ENCODE measurements at places on chromosomes 2 and 18.

DNA sequence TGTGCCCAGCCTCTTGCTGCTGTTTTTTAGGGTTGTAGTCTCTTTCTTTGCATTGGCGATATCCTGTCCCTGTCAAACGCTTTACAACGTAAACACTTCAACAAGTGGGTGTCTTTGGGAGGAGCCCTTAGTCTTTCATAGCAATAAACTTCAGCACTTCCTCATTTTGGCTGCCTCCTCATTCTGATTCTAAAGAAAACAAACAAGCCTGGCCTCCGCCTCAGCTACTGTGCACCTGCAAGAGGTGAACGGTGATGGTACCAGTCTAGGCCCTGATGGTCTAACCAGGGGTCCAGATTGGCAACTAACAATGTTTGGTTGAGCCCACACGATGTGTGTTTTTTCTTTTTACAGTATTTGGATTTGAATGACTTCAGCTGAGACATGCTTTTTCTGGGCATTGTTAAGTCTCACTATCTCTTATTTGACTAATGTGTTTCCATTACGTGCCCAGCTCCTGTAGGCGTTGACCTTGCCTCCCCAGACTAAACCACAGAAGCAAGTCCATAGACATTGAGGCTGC lies 53.2 kb upstream of the CUL3 start:
- DNase-seq, result no peak

GRCh38 chr2:237603718-237604362 lies 13.3 kb upstream of the RAB17 start:
- no peak for DNase-seq

GRCh38 chr2:241947401-241947800 lies 77.9 kb downstream of the RTP5 start:
- no peak for DNase-seq

GRCh38 chr2:44205169-44205568 lies 36.5 kb downstream of the PPM1B start:
- no peak for DNase-seq

DNA sequence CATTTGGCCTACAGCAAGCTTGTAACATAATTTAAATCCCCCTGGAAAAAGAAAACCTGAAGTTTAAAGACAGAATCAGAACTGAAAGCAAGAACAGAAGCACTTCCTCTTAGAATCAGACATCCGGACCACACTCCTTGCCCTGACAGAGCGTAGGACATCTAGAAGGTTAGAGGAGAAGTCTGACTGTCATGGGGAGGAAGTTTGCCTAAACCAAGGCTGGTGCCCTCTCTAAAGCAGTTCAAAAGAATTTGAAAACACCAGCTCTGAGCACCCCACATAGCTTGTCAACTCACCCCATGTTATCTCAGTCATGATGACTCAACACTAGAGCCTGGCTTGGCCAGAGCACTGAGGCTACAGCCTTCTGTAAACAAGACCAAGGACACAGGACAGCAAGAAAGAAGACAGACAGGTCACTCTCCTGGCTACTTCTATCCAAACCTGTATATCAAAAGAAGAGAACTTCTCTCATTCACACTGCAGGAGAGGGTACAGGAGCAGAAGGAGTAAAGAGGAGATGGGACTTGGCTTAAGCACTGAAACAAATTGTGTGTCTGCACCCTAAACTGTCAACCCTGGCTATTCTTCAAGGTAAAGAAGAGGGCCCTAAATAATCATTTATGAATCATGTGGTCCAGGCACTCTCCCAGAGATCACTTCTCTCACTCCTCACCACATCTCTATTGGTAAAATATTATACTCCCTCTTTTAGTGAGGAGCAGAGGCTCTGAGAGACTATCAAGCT lies 198.6 kb downstream of the MEMO1 start:
- no peak for DNase-seq

- DNase-seq, result no peak
These were observed 254.8 kb downstream of the CYP26B1 start for GRCh38 chr2:71892896-71893295.

DNA sequence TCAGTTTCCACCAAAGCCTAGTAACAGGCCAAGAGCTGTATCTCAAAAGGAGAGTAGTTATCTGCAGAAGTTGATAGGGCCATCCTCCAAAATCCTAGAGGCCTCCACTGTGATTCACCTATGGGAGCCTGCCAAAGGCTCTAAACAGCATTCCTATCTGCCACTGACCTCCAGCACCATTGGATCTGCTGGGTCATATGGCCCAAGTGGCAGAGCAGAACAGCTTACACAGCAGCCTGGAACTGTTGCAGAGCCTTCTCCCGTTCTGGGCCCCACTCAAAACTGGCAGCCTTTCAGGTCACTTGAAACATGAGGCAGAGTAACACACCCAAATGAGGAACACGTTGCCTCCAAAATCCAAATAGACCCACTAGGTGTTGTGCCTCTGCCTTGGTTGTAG lies 345.2 kb upstream of the RND3 start:
- DNase-seq, result peak; percentile 5

DNA sequence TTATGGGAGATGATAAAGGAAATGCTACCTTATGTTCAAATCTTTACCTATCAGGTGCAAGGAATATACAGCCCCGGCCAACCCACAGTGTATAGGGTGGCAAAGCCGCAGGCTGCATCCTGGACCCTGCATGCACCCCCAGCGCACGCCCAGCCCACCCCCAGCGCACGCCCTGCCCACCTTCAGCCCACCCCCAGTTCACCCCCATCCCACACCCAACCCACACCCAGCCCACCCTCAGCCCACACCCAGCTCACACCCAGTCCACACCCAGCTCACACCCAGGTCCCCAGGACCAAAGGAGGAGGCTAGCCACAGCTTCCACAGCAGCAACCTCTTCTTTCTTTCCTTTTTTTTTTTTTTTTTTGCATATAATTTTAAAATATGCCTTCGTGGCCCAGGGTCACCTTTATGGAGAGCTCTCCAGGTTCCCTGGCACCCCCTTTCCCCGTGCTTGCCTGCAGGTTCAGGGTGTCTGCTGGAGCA lies 120.9 kb downstream of the PTGR3 start:
- DNase-seq, result no peak

DNA sequence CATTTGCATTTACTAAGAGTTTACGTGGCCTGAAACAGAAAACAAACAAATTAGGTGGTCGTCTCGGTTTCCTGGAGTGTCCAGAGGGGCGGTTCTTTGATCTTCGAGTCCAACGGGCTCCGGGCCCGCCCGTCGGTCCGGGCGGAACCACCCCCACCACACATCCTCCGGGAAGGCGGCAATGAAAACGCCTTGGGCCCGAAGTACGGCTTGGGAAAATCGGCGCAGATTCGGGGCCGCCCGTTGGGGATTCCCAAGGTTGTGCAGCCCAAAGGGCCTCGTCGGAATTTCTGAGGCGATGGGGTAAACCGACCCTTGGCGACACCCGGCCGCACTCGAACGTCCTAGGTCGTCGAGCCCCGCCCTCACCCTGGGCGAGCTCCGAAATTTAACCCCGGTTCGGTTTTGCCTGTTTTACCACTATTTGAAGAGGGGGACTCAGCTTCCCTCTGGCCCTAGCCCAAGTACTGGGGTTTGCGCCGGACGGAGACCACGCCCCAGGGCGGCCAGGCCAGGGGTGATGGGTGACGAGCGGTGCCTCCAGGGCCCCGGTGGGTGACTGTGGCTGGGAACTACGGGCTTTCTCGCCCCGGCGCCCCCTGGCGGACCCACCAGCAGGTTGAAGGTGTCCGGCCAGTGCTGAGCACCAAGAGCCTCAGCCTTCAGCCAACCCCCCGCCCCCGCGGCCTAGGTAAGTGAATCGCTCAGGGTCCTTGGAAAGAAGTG lies 1.9 kb upstream of the CFAP53 start:
- DNase-seq, result no peak

GRCh38 chr2:36748166-36748565 lies 51.7 kb downstream of the VIT start:
- DNase-seq, result no peak

DNA sequence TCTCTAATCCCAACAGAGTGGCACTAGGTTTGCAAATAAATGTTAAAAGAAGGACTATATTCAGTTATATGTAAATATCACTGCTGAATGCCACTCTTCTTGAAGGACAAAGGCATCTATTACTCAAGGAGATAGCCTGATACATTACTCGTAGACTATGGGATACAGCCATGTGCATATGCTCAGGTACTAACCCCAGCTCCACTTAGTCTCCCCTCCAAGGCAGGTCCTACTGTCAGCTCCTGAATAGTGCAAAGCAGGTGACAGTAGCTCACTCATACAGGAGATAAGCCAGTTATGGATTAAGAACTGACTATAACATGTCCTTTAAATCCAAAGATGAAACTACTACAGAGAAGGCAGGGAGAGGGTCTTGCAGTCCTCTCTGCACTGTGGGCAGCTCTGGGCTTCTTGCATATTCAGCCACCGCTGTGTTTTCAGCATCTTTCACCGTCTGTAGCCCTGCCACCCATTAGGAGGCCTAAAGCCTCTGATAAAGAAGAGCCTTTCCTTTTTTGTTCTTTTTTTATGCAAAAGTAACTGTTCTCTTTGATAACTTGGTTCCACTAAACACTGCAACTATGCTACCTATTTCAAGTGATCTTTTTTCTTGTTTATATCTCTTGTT lies 135.1 kb upstream of the EPB41L3 start:
- DNase-seq, result no peak

DNA sequence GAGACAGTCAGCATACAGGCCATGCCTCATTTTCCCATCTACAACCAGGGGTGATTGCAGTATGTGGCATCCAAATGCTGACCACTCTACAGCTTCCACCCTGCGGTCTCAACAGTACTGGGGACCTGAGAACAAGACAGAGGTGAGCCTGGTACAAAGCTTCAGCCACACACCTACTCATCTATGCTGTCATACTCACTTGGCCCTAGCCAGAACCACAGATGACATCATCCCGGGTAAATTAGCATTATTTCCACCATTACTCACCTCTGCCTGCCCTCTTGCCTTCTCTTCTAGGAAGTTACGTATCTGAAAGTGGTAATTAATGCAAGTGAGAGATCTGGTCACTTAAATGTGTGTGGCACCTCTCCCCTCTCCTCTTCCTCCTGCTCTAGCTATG lies 208.2 kb upstream of the ARL4C start:
- no peak for DNase-seq

DNA sequence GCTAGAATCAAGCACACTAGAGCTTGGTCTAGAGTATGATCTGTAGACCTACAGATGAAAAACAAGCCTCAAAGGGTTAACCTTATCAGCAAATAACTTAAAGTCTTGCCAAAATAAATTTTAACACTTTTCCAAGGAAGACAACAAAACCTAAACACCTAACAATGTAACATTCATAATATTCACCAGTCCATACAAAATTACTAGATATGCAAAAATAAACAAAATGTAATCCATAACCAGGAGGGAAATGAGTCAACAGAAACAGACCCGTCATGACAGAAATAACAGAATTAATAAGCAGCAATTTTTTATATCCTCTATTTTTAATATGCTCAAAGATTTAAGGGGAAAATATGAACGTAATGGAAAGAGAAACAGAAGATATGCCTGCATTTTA lies 36.1 kb downstream of the TRAK2 start:
- no peak for DNase-seq

- no peak for DNase-seq
These were observed 7.4 kb downstream of the TUBB6 start for GRCh38 chr18:12315490-12315889.

DNA sequence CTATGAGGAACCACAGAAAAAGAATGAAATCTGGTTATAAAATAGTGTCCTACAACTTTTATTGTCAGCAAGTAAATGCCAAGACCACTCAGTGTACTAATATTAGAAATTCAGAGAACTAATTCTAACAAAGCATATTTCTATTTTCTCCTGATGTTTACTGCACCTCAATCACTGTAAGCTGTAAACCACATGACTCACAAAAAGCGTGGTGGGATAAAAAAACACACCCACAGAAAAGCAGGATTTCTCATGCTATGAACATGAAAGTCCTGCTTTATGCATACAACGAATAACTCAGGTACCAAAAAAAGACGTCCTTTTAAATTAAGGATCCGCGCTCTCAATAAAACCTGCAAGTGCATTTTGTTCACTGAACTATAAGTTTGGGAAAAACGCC lies 797 bp downstream of the TXNL4A start:
- no peak for DNase-seq

- DNase-seq, result no peak
These were observed 45.9 kb upstream of the ASB1 start for GRCh38 chr2:238380785-238381184.

DNA sequence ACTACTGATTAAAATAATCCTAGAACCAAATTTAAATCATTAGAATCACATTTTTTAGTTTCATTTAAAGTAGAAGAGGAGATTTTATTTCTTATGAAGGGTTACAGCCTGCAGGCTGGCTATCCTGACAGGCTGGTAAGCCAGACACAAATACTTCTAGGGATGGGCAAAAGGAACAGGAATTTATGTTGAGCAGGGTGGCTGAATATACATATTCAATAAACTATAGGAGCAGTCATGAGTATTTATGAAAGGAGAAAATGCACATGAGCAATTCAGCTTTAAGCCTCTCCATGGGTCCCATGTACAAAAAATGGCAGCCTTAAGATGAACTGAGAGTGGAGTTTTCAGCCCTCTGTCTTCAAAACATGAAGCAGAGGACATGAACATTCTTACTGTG lies 182.4 kb downstream of the CTNNA2 start:
- no peak for DNase-seq

- no peak for DNase-seq
These were observed 17.4 kb downstream of the MYO7B start for GRCh38 chr2:127552846-127553245.
